Activated CD8-positive, alpha-beta memory T cell treated with anti-CD3 and anti-CD28 coated beads for 4 hours (primary cell): ENCODE measurements at places on chromosomes 2 and 18.

DNA sequence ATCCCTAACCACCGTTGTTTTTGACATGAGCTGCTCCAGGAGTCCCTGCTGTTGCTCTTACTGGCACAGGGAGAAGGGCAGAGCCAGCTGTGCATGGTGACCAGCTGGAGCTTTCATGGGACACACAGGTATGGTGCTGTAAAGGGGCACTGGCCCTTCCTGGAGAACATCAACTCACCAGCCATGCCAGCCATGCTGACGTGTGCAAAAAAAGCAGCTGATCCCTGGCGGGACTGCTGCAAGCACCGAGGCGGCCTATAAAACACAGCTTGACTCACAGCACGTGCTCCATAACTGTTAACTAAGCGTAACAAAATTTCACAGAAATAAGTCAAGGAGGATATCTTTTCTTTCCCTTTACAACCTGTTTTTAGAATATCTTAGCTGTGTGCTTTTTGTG is 165.1 kb downstream of the TMEM163 start:
- DNase-seq: no peak

DNA sequence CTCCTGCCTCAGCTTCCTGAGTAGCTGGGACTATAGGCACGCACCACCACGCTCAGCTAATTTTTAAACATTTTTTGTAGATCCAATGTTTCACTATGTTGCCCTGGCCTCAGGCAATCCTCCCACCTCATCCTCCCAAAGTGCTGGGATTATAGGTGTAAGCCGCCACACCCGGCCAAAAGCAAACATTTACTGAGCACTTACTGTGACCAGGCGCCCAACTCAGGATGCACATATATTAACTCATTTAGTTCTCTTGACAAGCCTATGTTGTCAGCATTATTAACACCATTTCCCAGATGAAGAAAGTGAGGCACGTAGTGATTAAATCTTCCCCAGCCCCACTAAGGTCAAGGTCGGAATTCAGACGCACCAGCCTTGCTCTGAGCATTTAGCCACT is 41.1 kb downstream of the TMEM37 start:
- no peak for DNase-seq

GRCh38 chr2:217331523-217332416 is 471.9 kb upstream of the TNP1 start:
- no peak for DNase-seq

GRCh38 chr2:98412751-98413458 is 31.8 kb upstream of the INPP4A start:
- peak; percentile 9 for DNase-seq

- DNase-seq: no peak
Observed at GRCh38 chr2:151984424-151985083, 114.3 kb downstream of the CACNB4 start.

- DNase-seq: no peak
Observed at GRCh38 chr2:157784169-157784822, 91.8 kb downstream of the ACVR1 start.
